ENCODE measurements at places on chromosomes 3 and 15.

DNA sequence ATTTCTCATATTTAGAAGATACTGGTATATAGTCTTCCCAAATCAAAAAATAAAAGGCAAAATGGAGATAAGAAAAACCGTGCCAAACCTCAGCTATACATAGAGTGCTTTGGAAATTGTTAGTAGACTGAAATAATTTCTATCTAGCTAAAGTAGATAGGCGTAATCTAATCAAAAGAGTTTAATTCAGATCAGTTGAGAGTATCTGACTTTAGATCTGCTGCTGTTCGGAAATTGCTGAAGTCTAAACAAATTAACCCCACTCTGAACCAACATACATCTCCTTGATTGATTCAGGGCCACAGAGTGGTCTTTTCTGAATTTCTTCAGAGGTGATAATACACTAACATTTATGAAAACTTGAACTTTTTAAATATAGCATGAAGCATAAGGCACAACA, 40.1 kb downstream of the MAP3K13 start:
- DNase-seq: no peak

DNA sequence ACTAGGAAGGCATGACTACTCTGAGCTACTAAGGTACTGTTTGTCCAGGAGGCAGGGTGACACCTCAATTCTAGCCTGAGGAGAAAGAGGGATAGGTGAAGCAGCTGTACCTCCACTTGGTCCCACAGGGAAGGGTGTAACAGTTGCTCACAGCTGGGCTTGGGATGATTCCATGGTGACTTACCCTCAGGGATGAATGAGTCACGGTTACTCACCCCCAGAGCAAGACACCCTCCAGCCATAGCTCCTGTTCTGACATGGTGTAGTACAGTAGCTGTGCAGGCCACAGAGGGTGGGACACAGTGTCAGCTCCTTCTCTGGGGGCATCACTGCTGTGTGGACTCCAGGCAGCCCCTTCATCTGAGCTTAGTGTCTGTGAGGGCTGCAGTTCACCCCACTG, 868.6 kb upstream of the SEMA6D start:
- no peak for DNase-seq

DNA sequence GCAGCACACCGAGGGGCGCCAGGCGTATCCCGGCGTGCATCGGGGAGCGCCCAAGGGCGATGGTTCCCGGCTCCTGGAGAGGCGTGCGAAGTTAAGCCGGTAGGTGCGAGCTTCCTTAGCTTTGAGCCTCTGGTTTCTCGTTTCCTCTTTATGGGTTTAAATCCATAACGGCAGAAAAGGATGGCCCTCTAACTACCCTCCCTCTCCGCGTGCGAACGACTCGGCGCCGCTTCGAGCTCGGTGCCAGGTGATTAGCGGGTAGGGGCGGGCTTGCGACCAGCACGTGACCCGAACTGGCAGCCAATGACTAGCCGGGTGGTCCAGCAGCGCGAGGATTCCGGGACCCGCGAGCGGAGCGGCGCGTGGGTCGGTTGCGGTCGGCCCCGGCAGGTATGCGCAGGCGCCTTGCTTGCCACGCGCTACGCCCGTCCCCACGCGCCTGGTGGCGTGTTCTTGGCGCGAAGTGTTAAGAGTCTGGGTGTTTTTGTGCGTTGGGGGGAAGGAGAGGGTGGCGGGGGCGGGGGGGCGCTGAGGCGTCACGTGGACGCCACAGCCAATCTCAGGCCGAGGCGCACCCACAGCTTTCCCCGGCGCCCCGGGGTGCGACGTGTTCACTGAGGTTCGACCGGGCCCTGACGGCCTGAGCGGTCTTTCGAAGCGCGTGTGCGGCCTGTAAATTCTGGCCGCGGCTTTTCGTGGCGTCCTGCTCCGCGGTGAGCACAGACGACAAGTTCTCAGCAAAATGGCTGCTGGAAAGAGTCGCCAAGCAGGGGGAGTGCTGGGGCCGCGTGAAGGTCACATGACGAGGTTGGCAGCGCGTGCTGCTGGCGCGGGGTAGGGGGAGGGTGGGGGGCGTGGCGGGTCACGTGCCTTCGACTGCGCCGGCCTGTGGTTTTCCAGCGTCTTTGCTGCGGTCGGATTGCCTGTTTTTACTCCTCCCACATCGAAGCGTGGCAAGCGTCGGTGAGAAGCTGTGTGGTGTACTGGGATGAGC, 38.7 kb upstream of the MGA start:
- peak; percentile 76 for DNase-seq

GRCh38 chr3:14988988-14989394, 41.6 kb downstream of the NR2C2 start:
- DNase-seq: no peak

- DNase-seq: no peak
Observed at GRCh38 chr15:25545017-25545416, 106.2 kb upstream of the UBE3A start.

- DNase-seq: no peak
Observed at GRCh38 chr15:51323749-51324148, 14.6 kb downstream of the CYP19A1 start.

GRCh38 chr3:61173676-61174075, 77.6 kb downstream of the FHIT start:
- no peak for DNase-seq

GRCh38 chr3:32794487-32795308, 23.1 kb upstream of the TRIM71 start:
- no peak for DNase-seq

GRCh38 chr3:84825817-84826216, 133.0 kb upstream of the CADM2 start:
- no peak for DNase-seq

DNA sequence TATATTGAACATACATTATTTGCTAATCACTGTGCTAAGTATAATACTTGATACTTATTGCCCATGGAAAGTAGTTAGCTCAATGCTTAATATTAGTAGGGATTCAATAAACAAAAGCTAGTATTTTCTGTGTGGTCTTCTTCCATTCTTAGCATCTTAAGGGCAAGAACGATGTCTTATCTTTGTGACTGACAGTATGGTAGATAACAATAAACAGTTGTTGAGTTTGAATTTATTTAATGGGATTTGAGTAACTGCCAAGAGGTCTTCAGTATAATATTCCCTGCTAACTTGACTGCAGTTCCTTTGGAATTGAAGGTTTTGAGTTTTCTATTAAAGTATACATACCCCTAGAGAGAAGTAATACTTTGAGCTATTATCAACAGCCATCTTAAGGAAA, 70.1 kb downstream of the ZNF609 start:
- no peak for DNase-seq

Data from activated T-cell treated with anti-CD3 and anti-CD28 coated beads, Interleukin-2, amount 50 U/mL, for 1 hour (primary cell).